ENCODE measurements at places on chromosomes 6 and 20.

DNA sequence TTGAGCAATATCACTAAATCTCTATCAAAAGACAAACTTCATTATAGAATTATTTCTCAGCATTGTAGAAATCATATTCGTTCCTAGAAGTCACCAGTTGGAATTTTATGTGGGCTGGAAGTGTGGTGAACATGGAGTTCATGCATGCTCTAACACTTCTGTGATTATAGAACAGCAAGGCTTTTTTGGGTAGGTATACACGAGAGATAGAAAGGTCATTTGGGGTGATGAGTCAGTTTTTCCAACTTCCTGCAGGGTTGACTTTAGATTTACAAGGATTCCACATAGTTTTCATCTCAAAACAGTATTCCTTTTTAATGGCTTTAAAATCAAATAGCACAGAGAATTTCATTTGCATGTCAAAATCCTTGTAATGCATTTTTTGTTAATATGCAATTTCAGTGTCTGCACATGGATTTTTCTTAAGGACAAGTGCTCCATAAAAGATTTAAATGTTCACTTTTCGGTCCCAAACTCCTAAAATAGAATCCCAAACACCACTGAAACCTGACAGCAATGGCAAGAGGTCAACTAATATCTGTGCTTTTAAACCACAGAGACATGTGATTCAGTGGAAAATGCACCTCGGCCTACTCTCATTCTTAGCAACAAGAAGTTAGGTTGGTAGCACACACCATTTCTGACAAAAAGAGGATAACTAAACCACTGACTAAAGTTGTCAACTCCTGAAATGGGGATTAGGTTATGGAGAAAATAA is 211.0 kb downstream of the MOXD1 start:
- no peak for DNase-seq

DNA sequence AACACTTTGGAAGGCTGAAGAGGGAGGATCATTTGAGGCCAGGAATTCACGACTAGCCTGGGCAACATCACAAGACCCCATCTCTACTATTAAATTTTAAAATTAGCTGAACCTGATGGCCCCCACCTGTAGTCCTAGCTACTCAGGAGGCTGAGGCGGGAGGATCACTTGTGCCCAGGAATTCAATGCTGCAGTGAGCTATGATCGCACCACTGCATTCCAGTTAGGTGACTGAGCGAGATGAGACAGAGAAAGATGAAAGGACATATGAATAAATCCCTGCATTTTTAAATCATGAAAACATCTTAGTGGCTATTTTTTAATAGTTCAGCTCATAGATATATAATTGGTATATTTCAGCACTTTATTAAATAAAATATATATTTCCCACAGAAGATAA is 93.8 kb downstream of the GPR63 start:
- no peak for DNase-seq

- no peak for DNase-seq
These were observed 70.2 kb upstream of the SLC22A1 start for GRCh38 chr6:160051390-160051789.

DNA sequence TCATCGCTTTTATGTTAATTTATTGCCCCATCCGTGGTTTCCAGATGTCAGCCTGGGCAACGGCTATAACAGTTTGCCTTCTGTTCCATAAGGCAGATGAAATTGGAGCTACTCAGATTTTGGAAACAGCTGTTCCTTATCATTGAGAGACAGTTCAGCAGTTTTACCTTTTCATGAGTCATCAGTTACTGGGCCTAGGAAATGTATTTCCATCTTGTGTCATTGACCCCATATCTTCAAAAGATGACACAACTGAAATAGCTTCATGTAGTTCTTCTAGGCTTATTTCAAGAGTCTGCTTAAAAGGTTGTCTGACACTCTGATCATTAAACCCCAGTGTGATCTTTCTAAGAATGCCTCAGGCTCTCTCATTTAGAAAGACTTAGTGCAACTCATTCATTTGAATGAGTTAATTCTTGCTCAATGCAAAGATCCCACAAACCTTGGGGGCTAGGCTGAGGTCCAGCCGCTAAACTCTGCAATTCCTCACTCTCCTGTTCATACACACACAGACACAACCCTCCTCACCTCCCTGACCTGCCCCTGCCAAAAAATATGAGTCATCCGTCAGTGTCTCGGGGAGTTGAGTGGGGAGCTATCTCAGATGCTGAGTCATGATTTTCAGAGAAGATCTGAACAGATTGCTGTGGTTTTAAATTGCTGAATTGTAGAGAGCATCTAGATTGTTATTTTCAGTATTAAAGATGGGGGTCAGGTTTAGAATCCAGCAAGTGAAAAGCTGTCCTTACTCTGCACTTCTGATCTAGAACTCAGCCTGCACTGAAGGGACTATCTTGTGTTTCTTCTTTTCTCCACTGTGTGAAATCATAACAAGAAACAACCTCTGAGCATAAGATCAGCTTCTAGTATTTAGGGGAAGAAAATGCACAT is 61.8 kb downstream of the RPP40 start:
- no peak for DNase-seq

DNA sequence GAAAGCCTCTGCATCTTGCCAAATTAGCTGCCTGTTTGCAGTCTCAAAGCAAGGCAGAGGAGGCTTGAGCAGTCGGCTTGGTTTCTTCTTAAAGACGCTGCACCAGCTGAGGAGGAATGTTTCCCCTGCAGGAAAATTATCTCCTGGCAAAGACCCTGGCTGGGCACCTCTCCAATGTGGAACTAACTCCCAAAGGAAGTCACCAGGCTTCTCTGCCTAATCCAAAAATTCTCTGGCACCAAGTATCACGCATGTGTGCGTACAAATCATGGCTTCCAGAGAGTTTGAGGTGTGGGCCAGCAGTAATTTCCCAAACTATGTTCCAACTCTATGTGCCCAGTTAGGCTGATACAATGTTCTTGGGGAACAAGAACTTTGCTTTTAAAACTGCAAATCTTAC is 176.2 kb downstream of the KIF16B start:
- DNase-seq: no peak

- DNase-seq: no peak
These were observed 124.9 kb upstream of the NRN1 start for GRCh38 chr6:6131492-6132109.

All from ecto neural progenitor cell (in vitro differentiated cells).